ENCODE measurements at places on chromosomes 4 and X. TPM values are rescaled to one million over a fixed set of nuclear protein-coding genes. Genes with fewer than 3 reads are reported as not detected.

Gene SUPT20HL1
- not detected for polyA plus RNA-seq

Gene FANCB
- polyA plus RNA-seq: 2.3 TPM

Gene PDLIM5
- polyA plus RNA-seq: 160 TPM

Gene MAGEA11
- not detected for polyA plus RNA-seq

Gene TCEAL2
- polyA plus RNA-seq: not detected

Gene PRR32
- polyA plus RNA-seq: not detected

Gene PARM1
- polyA plus RNA-seq: 0.01 TPM

Gene CENPVL1
- not detected for polyA plus RNA-seq

Gene PGAM4
- 0.48 TPM for polyA plus RNA-seq

Gene TBX22
- not detected for polyA plus RNA-seq

Gene MTMR8
- 0.90 TPM for polyA plus RNA-seq

Gene PAGE2B
- polyA plus RNA-seq: not detected

Gene FABP2
- polyA plus RNA-seq: not detected

Gene CNKSR2
- polyA plus RNA-seq: 0.65 TPM

Gene WWC2
- 9.1 TPM for polyA plus RNA-seq

Gene STOX2
- 1.8 TPM for polyA plus RNA-seq

Gene NFKB1
- polyA plus RNA-seq: 25.5 TPM

Gene EIF4E
- polyA plus RNA-seq: 98.6 TPM

Gene UGT2B10
- not detected for polyA plus RNA-seq

Gene HS3ST1
- polyA plus RNA-seq: 6.6 TPM

Gene SH3TC1
- 37.7 TPM for polyA plus RNA-seq

Gene MAGEB6B
- not detected for polyA plus RNA-seq

Gene QRFPR
- 11.9 TPM for polyA plus RNA-seq

Gene FAM120C
- 2.1 TPM for polyA plus RNA-seq

Gene SORCS2
- polyA plus RNA-seq: 0.91 TPM

Gene N4BP2
- 1.4 TPM for polyA plus RNA-seq

Gene HSFX3
- polyA plus RNA-seq: not detected

Gene KIT
- polyA plus RNA-seq: not detected

Gene USP27X
- 2.7 TPM for polyA plus RNA-seq

Gene MFAP3L
- 4.1 TPM for polyA plus RNA-seq

Gene PNMA6E
- not detected for polyA plus RNA-seq

Gene CXCL13
- polyA plus RNA-seq: not detected

Gene NPY1R
- polyA plus RNA-seq: not detected

Gene DCLK2
- 0.02 TPM for polyA plus RNA-seq

Gene ETDB
- polyA plus RNA-seq: not detected

Gene ENAM
- polyA plus RNA-seq: not detected

Gene WFS1
- 15.5 TPM for polyA plus RNA-seq

Gene MTHFD2L
- polyA plus RNA-seq: 11.5 TPM

Gene TMPRSS11D
- polyA plus RNA-seq: 0.02 TPM

Gene PASD1
- not detected for polyA plus RNA-seq

Gene TRAM1L1
- 0.88 TPM for polyA plus RNA-seq

Gene MAP7D2
- 3.2 TPM for polyA plus RNA-seq

Gene SUPT20HL2
- not detected for polyA plus RNA-seq

Gene DUSP9
- 0.59 TPM for polyA plus RNA-seq

Gene VSIG1
- 1.6 TPM for polyA plus RNA-seq

Gene UGT2A3
- polyA plus RNA-seq: not detected

Gene PPP1R2C
- not detected for polyA plus RNA-seq

Gene CXCL1
- polyA plus RNA-seq: 25.3 TPM

Gene ZNF185
- polyA plus RNA-seq: 30.2 TPM

Gene ELK1
- polyA plus RNA-seq: 22.6 TPM

Gene MAGEA2
- polyA plus RNA-seq: not detected

Gene ASB11
- polyA plus RNA-seq: not detected

Gene PF4V1
- not detected for polyA plus RNA-seq

Gene EDNRA
- polyA plus RNA-seq: 14.1 TPM

Gene SGCB
- 12.7 TPM for polyA plus RNA-seq

Gene TCEAL9
- 45.9 TPM for polyA plus RNA-seq

Gene MAGEC1
- polyA plus RNA-seq: not detected
